Neuronal stem cell (in vitro differentiated cells): ENCODE measurements at places on chromosomes 16 and 17.

DNA sequence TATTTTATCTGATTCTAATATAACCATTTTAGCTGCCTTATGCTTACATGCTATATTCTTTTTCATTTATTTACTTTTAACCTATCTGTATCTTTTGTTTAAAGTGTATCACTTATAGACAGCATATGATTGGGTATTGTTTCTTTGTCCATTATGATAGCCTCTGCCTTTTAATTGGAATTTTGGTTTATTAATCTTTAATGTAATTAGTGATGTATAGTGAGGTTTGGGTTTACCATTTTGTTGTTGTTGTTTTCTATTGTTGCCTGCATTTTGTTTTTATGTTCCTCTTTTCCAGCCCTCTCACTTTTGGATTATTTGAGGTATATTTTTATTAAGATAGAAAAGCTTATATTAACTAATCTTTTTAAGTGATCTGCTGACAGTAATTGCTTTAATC is 59.4 kb downstream of the NLK start:
- DNase-seq, result no peak

GRCh38 chr17:43570518-43570928 is 24.4 kb upstream of the ETV4 start:
- DNase-seq, result no peak

- no peak for DNase-seq
Observed at GRCh38 chr17:62859146-62859545, 51.0 kb upstream of the MARCHF10 start.

DNA sequence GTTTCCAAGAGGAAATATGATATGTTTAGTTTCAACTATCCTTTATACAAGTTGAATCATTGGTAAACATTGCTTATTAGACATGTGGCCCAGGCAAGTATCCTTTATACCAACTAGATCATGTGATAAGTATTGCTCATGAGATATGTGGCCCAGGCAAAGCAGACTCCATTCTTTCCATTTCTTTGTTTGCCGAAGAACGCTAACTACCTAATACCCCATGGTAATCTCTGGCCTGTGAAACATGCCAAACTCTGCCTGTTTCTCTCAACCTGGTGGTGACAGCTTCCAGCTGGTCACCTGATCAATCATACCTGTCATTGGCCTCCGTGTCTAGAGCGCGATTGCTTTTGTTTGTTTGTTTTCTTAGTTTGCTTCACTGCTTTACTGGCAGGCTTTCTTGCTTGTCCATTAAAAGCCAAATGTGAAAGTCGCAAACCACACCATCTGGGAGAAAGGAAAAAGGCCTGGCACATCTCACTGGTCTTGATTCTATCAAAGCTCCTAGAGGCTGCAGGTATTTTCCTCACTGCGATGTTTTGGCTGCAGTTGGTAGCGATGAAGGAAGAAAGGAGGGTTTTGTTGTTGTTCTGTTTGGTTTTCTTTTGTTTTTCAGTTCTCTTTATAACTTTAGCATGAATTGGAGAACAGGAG is 686.2 kb downstream of the KCNJ2 start:
- no peak for DNase-seq

DNA sequence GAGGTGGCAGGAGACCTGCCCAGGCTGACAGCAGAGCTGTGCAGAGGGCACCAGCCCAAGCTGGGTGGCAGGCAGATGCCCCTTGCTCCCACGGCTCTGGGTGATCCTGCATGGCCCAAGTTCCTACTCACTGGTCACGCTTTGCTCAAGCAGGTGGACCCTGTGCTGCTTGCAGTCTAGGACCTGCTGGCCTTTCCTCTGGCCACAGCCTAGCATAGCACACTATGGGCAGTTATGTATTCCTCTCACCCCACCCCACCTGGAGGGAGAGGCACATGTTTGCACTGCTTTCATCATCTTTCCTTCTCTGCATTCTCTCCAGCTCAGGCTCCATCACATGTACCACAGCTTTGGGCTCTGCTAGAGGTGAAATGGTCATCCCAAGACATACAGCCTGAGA is 19.6 kb upstream of the SREBF1 start:
- no peak for DNase-seq

- no peak for DNase-seq
Observed at GRCh38 chr17:63476854-63477479, at the start of gene ACE. Gene ACE (plus strand): TSS chr17:63477061. CDS start chr17:63477095, 34 bp downstream.

DNA sequence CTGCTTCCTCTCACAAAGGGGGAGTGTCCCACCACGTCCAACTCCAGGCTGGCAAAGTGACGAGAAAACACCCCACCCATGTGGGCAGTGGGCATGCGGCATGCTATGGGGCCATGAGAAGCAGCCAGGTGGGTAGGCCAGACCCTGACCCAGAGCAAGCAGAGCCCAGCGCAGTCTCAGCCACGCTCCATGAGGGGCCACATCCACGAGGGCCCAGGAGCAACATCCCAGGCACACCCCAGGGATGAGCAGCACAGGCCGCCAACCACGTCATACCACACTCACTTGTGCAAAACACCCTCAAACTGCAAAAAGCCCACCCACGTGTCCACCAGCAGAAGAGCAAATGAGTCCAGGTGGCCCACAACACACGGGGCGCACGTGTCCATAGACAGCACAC is 117.0 kb downstream of the ZNF778 start:
- no peak for DNase-seq

DNA sequence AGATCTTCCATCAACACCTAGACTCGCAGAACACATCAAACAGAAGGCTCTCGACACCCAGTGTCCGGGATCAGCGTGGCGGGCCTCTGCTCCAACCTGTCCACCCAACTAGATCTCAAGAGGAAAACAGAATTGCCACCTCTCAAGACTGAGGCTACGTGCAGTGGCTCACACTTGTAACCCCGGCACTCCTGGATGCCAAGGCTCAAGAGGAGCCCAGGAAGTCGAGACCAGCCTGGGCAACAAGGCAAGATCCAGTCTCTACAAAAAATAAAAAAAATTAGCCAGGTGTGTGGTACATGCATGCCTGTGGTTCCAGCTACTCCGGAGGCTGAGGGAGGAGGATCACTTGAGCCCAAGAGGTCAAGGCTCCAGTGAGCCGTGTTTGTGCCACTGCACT is 132.6 kb downstream of the ZFHX3 start:
- DNase-seq, result no peak

DNA sequence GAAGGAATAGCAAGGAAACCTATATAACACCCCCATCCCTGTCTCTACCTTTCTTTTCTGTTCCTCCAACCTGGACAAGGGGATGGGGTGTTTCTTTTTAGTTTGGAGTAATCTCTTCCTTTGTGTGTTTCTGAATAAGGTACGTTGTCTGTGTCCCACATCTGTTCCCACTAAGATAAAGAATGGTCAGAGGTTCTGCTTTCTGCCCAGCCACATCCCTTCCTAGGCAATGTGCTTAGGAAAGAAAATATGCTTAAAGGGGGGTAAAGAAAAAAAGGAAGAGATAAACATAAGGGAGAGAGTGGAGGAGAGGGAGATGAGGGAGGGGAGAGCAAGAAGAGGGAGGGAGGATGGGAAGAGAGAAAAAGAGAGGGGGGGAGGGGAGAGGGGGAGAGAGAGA is 35.1 kb downstream of the SLC6A2 start:
- no peak for DNase-seq

- no peak for DNase-seq
Observed at GRCh38 chr17:58086953-58087352, 3.7 kb downstream of the DYNLL2 start.

DNA sequence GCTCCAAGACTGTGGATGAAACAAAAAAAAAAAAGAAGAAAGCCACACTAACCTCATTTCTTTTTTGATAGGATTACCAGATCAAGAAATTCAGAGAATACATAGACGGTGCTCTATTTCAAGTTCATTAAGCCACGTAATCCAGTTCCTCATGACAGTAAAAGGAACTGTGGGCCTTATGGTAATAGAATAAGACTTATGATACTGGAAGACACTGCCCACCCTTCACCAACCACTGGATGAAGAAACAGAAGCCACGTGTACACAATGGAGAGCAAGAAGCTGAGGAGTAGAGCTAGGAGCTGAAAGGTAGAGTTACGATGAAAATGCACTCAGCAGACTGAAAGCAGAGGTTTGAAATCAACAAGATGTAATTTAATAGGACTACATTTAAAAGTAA is 11.2 kb downstream of the NCBP3 start:
- DNase-seq, result no peak

GRCh38 chr17:77423589-77424451 is 283.1 kb downstream of the SEC14L1 start:
- no peak for DNase-seq

DNA sequence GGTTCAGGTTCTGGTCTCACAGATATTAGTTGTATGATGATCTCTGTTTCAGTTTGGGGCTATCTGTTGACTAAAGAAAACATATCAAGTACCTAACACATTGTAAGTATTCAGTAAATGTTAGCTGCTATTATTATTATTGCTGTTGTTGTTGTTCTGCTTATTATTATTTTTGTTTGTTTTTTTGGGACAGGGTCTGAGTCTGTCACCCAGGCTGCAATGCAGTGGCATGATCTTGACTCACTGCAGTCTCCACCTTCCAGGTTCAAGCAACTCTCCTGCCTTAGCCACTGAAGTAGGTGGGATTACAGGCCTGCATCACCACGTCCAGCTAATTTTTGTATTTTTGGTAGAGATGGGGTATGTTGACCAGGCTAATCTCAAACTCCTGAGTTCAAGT is 44.5 kb downstream of the ARHGAP17 start:
- DNase-seq, result no peak

DNA sequence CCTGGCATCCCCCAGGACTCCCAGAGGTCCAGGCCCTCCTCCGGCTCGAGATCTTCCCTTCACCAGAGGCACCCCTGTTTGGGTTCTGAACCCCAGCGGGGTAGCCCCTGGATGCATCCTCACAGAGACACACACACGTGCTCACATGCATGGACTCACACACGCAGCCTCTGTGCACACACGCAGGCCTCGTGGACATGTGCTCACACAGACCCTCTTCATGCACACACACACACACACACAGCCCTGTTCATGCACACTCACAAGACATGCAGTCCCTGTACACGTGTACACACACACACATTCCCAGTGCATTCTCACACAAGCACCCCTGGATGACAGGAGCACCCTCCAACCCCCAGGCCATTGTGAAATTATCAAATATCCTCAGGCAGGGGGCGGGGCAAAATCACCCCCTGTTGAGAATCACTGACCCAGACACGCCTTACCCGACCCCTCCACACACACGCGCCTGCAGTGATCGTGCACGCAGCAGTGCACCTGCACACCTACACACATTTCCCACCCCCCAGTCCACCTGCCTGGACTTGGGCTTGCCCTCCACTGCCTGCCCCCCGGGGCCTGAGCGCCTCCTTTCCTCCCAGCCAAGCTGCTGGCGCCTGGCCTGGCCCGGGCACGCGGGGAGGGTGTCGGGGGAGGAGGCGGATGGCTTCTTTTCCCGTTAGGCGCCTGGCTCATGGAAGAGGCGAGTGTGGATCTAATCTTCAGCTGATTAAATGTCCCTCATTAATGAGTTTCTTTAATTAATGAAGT is 62.6 kb downstream of the ENGASE start:
- no peak for DNase-seq

GRCh38 chr16:52450916-52451315 is 96.0 kb downstream of the TOX3 start:
- no peak for DNase-seq

GRCh38 chr17:17893801-17894644 is 57.2 kb upstream of the SREBF1 start:
- DNase-seq, result no peak

- DNase-seq, result no peak
Observed at GRCh38 chr17:47686664-47687327, 7.2 kb upstream of the TBKBP1 start.

- no peak for DNase-seq
Observed at GRCh38 chr17:8518326-8518725, 82.6 kb downstream of the NDEL1 start.

DNA sequence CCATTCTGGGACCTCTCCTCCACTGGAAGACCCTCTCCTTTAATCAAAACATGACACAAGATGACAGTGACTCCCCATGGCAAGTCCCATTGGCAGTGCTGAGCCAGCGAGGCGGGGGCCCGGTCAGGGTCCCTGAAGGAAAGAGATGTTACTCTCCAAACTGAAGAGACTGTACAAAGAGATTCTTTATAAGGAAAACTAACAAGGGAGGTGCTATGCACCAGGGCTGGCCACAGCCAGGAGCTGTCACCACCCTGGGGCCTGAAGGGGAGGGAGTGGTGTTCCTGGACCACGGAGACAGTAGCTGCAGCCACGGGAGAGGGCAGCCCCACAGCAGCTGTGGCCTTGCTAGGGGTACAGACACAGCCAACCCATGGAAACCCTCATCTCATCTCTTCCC is 123.1 kb downstream of the XYLT1 start:
- no peak for DNase-seq

GRCh38 chr17:27366437-27366836 is 72.5 kb downstream of the WSB1 start:
- no peak for DNase-seq

DNA sequence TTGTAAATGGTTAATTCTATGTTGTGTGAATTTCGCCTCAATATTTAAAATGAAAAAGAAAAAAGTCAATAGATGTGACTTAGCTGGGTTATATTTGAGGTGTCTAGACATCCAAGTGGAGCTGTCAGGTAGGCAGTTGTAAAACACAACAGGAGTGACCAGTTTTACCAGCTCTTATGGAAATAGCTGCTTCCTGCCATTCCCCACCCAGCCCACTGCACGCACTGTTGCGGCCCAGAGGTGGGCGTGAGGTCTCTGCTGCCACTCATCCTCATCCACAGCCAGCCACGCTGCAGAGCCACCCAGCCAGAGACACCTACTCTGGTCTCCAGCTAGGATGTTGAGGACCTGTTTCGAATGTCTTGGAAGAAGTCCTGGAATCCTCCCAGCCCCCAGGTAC is 3.4 kb upstream of the CARD14 start:
- DNase-seq, result no peak

GRCh38 chr16:81376880-81377279 is 62.1 kb downstream of the GAN start:
- DNase-seq, result no peak

- DNase-seq, result no peak
Observed at GRCh38 chr16:55357241-55357640, 33.2 kb downstream of the IRX6 start.

DNA sequence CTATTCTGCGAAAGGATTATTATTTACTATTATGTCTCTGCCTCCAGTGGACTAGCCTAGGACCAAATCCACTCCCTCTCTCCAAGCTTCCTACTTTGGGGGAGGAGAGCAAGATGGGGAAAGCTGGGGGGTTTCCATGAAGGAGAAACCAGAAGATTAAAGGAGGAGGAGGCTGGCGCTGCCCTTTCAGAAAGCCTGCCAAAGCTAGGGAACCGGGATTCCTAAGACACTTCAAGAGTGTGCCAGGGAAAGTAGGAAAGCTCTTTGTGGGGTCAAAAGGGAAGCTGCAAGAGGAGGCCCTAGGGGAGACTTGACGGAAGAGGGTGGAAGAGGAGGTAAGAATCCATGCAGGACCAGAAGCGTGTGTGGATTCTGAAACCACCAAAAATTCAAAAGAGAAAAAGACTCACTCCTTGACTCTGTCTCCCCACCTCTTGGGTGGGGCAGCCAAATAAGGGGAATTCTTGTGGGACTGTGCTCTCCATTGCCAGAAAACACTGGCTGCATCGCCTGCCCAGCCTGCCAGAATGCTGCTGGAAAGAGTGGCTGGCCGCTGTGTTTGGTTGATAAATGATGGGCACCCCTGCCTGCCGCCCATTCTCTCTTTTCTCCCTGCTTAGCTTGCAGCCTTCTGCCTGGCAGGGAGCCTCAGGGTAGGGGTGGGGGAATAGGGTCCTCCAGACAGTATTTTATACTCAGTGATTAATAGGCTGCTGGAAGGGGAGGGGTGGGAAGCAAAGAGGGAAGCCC is 11.8 kb upstream of the KAT7 start:
- DNase-seq, result no peak

GRCh38 chr17:74713171-74713755 is 540 bp upstream of the CD300LF start:
- no peak for DNase-seq
